ENCODE measurements at places on chromosomes 4 and X.

DNA sequence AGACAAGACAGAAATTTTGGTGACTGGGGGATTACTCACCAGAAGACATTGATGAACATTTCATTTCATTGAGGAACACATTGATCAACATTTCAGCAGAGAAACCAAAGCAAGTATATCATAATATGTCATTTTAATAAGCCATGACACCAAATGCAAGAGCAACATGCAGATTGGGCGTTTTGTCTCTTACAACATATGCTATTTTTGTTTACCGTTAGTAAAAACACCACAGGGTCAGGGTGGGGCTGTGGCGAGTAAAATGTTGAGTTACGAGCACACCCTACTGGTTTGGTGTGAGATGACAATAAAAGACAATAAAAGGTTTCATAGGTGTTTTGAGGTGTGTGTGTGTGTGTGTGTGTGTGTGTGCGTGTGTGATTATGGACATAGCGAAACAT is 294.5 kb downstream of the PDGFC start:
- H3K4me1 ChIP-seq: peaks cover 5% of the 10 kb centered on the region
- DNase-seq: peak; percentile 57
- H3K27ac ChIP-seq: no peak overlapping the region
- peak overlapping the region; percentile 49 for H3K4me3 ChIP-seq

DNA sequence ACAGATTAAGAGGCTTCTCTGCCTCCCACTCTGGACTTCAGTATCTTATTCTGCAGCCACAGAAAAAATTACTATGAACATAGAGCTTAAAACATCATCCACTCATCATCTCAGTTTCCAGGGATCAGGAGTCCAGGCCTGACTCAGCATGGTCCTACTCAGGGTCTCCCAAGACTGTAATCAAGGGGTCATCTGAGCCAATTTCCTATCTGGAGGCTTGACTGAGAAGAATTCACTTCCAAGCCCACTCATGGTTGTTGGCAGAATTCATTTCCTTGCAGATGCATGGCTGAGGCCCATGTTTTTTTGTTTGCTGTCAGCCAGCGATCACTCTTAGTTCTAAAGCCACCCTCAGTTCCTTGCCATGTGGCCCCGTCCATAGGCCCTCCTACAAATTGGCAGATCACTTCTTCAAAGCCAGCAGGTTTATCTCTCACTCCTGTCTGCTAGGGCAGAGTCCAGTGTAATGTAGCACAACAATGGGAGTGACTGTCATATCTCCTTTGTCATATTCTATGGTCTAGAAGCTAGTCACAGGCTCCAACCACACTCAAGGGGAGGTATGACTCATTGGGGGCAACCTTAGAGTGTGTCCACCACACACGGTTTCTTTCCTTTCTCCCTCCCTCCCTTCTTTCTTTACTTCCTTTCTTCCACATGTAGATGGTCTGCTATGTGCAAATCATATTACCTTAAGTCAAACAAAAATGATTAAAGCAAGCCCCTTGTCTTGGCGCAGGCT is 251.6 kb downstream of the QDPR start:
- H3K27me3 ChIP-seq: no peaks in the 10 kb centered on the region
- H3K4me3 ChIP-seq: no peak overlapping the region
- no peaks in the 10 kb centered on the region for H3K4me1 ChIP-seq
- no peak overlapping the region for H3K27ac ChIP-seq

GRCh38 chrX:1486177-1486576 is 33.5 kb upstream of the ASMTL start:
- no peak for DNase-seq
- no peak overlapping the region for H3K27ac ChIP-seq
- H3K27me3 ChIP-seq: no peaks in the 10 kb centered on the region
- no peak overlapping the region for H3K4me3 ChIP-seq
- H3K36me3 ChIP-seq: no peaks in the 10 kb centered on the region

- no peaks in the 10 kb centered on the region for H3K27me3 ChIP-seq
- no peak overlapping the region for H3K4me3 ChIP-seq
- no peaks in the 10 kb centered on the region for H3K4me1 ChIP-seq
- no peaks in the 10 kb centered on the region for H3K36me3 ChIP-seq
These were observed 221.6 kb upstream of the FTHL17 start for GRCh38 chrX:31293409-31293808.

DNA sequence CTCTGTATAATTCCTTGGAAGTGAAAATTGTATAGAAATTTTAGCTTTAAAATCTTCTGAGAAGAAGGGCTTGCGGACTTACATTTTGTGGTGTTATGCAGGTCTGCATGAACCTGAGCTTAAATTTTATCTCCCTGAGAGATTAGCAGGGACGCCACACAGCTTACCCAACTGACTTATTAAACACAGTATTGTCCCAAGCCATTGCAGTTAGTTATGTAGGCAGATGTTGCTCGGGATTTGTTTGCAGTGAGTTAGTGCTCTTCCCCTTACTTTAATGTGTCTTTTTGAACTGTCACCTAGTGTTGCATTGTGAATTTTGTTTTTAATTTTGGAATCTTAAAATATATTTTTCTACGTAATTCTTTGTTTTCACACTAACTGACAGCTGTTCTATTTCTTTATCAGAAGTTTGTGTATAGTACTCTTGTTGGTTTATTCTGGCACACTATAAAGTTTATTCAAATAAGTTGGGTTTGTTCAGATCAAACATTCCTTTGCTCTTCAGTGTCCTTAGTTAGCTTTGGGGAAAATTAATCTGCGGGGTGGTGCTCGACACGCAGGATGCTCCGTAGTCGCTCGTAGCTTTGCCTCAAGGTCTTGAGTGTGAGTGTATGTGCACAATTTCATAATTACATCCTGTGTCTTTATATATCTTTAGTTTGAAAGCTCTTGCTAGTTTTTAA is 145.4 kb downstream of the STIM2 start:
- no peak overlapping the region for H3K27ac ChIP-seq
- no peaks in the 10 kb centered on the region for H3K4me1 ChIP-seq
- H3K36me3 ChIP-seq: no peaks in the 10 kb centered on the region
- no peaks in the 10 kb centered on the region for H3K27me3 ChIP-seq
- H3K4me3 ChIP-seq: no peak overlapping the region

DNA sequence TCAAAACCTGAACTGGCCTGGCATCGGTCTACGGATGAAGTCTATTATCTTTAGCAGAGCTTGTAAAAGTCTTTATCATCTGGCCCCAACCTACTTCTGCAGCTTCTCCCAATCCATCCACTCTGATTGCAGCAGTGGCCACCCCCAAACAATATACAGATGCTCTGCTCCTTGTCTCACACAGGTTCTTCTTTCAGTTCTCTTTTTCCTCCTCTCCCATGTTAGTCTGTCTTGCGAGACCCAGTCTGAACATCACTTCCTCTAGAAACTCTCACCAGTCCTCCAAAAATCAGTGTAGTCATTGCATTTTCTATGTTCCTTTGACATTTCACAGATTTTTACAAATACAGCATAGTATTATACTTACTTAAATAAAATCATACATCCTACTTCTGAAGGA is 163.0 kb downstream of the FRMPD4 start:
- no peak for DNase-seq
- no peak overlapping the region for H3K27ac ChIP-seq
- H3K4me1 ChIP-seq: no peaks in the 10 kb centered on the region
- H3K27me3 ChIP-seq: no peaks in the 10 kb centered on the region

GRCh38 chr4:52968691-52969090 is 106.6 kb downstream of the RASL11B start:
- H3K36me3 ChIP-seq: no peaks in the 10 kb centered on the region
- DNase-seq: no peak
- no peaks in the 10 kb centered on the region for H3K4me1 ChIP-seq
- no peaks in the 10 kb centered on the region for H3K27me3 ChIP-seq

- H3K27ac ChIP-seq: no peak overlapping the region
- H3K4me1 ChIP-seq: peaks cover 12% of the 10 kb centered on the region
- no peaks in the 10 kb centered on the region for H3K27me3 ChIP-seq
- H3K4me3 ChIP-seq: peak overlapping the region; percentile 78
These were observed 503 bp upstream of the PDE5A start for GRCh38 chr4:119629142-119629471.

GRCh38 chr4:148481636-148482035 is 39.4 kb upstream of the NR3C2 start:
- no peaks in the 10 kb centered on the region for H3K4me1 ChIP-seq
- no peak overlapping the region for H3K27ac ChIP-seq
- no peaks in the 10 kb centered on the region for H3K36me3 ChIP-seq
- no peak overlapping the region for H3K4me3 ChIP-seq

DNA sequence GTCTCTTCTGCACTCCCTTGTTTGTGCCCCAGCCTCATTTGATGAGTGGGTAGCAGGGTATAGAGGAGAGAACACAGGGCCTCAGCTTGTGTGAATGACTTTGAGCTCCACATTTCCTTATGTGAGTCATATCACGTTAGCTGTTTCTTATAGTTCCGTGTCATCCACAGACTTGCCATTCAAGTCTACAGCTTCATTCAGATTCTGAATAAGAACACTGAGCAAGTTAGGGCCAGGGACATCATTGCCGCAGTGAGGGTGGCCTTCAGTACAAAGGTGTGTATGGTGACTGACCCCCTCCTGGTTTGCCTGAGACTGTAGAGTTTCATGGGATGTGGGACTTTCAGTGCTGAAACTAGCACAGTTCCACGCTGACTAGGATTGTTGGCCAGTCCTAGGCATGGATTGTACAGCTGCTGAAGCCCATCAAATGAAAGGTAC is 23.6 kb downstream of the KLF3 start:
- peaks cover 23% of the 10 kb centered on the region for H3K36me3 ChIP-seq
- DNase-seq: no peak
- no peak overlapping the region for H3K27ac ChIP-seq
- no peak overlapping the region for H3K4me3 ChIP-seq
- H3K27me3 ChIP-seq: no peaks in the 10 kb centered on the region

DNA sequence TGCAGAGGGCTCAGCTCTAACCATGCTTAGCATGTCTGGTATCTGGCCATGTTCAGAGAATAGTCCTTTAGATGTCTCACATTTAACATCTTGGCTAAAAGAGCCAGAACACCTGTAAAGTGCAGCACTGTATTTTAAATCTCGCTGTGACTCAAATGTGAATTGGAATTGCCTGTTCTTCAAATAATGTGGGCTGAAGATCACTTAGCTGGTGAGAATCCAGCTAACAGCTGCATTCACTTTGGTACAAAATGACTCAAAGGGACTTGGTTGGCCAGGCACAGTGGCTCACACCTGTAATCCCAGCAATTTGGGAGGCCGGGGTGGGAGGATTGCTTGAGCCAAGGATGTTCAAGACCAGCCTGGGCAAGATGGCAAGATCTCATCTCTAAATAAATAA is 63.5 kb upstream of the PLAC8 start:
- H3K27ac ChIP-seq: no peak overlapping the region
- H3K27me3 ChIP-seq: no peaks in the 10 kb centered on the region
- H3K4me1 ChIP-seq: peaks cover 5% of the 10 kb centered on the region
- H3K36me3 ChIP-seq: no peaks in the 10 kb centered on the region
- DNase-seq: no peak

DNA sequence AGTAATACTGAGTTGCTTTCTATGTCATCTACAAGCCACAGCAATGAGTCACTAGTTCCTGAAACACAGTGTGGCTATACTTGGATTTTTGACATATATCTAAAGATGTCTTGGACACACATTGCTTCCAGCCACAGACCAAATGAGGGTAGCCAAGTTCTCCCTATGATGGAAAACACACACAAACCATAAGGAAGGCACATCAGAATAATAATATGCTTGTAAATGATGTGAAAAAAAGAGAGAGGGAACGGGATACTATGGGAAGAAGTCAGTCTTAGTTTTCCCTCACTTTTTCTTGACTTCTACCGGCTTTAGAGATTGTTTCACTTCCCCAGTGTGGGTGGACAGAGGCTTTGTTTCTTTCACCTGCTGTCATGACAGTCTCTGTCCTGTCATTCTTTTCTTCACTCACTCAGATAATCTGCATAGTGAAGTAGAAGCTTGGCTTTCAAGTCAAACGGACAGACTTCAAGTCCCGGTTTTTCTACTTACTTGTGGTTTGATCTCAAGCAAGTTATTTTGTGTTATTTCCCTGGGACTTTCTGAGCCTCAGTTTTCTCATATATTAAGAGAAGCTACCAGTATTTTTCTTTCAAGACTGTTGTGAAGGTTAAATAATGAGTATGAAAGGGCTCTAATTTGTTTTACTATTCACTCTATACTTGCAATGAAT is 34.7 kb downstream of the P2RY10 start:
- DNase-seq: peak; percentile 35
- H3K4me3 ChIP-seq: peak overlapping the region; percentile 16
- peak overlapping the region; percentile 70 for H3K27ac ChIP-seq
- no peaks in the 10 kb centered on the region for H3K36me3 ChIP-seq
- H3K27me3 ChIP-seq: no peaks in the 10 kb centered on the region

DNA sequence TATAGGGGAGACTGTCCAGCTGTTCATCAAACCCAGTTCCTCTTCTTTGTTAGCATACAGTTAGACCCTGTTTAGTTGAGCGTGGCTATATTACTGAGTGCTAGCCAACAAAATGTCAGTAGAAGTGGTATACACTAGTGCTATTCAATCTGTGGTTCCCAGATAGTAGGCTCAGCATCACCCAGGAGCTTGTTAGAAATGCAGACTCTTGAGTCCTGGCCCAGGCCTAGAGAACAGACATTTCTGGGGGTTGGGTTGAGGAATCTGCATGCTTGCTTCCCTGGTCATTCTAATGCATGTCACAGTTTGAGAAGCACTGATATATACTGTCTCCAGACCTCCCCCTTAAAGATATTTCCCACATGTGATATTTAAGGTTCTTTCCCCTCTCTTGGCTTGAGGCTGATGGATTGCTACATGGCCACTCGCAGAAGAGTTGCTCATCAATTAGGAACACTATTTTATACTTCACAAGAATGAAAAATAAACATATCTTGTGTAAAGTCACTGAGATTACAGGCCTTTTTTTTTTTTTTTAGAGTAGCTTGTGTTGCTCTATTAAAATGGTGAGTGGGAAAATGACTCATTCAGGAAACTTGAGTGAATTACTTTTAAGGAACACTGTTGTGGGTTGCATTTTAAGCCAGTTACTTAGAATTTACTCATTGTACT is 289.0 kb downstream of the STIM2 start:
- H3K4me3 ChIP-seq: no peak overlapping the region
- H3K27me3 ChIP-seq: no peaks in the 10 kb centered on the region
- H3K36me3 ChIP-seq: no peaks in the 10 kb centered on the region

DNA sequence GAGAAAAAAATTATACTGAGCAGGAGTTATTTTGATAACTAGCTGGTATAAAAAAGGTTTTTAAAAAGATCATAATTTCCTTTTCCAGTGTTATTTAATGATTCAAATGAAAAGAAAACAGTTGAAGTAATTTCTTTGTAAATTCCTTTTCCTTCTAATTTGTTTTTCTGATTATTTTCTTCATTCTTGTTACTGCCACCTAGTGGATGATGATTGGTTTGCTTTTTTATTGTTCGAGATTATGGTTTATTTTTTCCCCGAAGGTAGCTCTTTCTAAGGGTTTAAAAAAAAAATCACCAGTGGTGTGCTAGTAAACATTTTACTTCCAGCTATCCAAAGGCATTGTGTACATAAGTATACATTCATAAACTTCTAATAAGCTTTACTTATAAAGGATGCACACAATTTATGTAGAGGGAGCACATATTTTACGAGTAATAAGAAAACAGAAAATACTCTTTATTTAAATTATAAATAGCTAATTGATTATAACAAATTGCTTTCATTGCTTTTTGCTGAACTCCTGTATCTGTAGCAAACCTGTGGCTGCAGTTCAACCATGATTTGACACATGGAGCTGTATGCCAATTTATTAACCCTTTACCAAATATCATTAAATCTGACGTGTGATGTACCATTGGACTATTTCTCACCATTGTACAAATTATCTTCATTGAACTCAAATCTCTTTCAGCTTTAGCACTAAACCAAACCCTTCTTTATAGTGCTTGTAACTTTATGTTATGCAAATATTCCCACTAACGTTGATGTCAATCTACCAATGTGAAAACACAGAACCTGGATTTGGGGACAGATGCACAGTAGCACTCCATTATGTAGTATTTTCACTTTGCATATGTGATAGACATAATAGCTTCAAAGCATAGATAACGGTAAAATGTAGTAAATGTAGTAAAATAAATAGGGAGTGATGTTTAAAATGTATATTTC is 97.8 kb upstream of the ANK2 start:
- peak; percentile 24 for DNase-seq
- H3K4me1 ChIP-seq: no peaks in the 10 kb centered on the region
- no peaks in the 10 kb centered on the region for H3K27me3 ChIP-seq
- H3K27ac ChIP-seq: no peak overlapping the region
